ENCODE measurements at places on chromosomes 2 and 18. TPM values are rescaled to one million over a fixed set of nuclear protein-coding genes. Genes with fewer than 3 reads are reported as not detected.

DNA sequence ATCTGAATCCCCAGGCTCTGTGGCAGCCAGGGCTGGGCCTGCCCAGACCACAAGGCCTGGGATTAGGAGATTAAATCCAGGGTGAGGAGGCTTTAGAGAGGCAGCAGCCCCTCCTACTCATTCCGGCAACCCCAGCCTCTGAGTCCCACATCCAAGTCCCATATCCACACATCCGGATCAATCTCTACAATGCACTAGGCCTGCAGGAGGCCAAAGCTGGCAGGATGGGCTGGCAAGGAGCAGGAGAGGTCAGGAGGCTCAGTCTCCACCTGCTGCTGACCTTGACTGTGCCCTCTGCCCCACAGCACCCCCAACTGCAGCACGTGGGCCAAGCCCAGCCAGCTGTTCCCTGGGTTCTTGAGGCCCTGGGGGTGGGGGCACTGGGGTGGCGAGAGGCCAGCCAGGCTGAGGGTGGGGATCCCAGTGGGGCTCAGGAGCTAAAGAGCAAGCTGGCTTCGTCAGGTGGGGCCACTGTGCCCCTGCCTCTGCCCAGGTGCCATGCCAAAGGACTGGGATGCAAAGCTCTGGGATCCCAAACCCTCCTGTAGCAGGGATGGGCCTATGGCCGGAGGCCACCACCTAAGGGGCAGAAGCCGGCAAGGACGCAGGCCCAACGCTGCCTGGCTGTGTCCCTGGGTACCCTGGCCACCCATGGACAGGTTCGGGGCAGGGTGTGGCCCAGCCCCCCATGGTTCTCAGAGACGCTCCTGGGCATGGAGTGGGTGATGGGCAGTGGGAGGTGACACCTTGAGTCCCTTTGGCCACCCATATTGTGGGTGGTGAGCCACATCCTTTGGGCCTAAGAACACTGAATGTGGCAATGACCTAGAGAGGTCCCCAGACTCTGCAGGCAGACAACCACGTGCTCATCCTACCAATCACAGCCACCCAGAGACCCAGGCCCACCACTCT lies 3.2 kb downstream of the KIF1A start:
- no peak overlapping the region for H3K27ac ChIP-seq
- H3K4me3 ChIP-seq = no peak overlapping the region
- H3K27me3 ChIP-seq = no peaks in the 10 kb centered on the region
- H3K36me3 ChIP-seq = no peaks in the 10 kb centered on the region
- no peak for DNase-seq
- no peaks in the 10 kb centered on the region for H3K4me1 ChIP-seq

DNA sequence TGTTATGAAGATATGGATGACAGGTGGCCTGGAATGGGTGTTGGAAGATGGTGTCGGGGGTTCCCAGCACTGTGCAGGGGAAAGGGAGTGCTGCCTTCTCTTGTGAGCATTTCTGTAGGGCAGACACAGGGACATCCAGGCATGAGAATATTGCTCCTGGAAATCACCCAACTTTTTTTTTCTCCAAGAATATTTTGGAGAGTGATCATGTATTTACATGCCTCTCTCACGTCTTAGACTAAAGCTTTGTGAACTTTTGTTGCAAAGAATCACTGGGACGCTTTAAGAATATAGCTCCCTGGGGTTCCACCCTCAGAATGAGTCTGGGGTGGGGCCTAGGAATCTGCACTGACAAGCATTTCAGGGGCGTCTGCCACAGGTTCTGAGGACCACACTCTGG lies 68.7 kb downstream of the VWA3B start:
- H3K4me3 ChIP-seq = no peak overlapping the region
- H3K27ac ChIP-seq = no peak overlapping the region
- H3K36me3 ChIP-seq = no peaks in the 10 kb centered on the region

DNA sequence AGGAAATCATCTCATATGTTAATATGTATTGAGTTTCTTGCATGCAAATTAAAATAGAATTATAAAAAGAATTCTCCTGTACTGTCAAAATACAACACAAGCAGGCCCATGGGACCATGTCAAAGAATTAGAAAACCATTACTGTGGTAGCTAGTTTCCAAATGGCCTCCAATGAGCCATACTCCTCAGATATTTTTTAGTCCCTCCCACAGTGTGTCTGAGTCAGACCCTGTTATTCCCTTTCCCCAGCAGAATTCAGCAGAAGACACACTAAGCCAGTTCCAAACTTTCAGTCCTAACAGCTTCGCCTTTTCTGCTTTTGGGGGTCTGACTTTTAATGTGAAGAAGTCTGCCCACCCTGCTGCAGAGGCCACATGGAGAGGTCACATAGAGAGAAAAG lies 86.7 kb downstream of the FIGN start:
- no peak overlapping the region for H3K4me3 ChIP-seq
- no peaks in the 10 kb centered on the region for H3K4me1 ChIP-seq
- no peak for DNase-seq
- no peaks in the 10 kb centered on the region for H3K36me3 ChIP-seq
- no peaks in the 10 kb centered on the region for H3K27me3 ChIP-seq

DNA sequence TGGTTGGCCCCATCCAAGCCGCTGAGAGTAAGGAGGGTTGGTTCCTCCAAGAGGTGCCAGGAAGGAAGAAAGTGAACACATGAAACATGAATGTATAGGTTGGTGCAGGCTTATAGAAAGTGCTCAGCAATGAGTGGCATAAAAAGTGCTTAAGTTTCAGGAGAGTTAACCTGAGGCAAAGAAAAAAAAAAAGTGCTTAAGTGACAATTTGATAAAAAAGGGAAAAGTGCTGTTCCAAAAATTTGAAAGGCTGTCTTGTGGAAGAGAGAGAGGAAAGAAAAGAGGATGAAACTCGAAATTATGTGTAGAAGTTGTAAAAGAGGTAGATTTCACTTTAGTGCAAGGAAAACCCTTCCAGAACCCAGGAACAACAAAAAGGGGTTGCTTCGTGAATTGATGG lies 85.5 kb upstream of the MAP4K4 start:
- no peaks in the 10 kb centered on the region for H3K36me3 ChIP-seq
- no peak overlapping the region for H3K27ac ChIP-seq
- no peak for DNase-seq
- no peaks in the 10 kb centered on the region for H3K27me3 ChIP-seq

- no peak for DNase-seq
- no peaks in the 10 kb centered on the region for H3K36me3 ChIP-seq
- no peaks in the 10 kb centered on the region for H3K27me3 ChIP-seq
- no peak overlapping the region for H3K4me3 ChIP-seq
- no peak overlapping the region for H3K27ac ChIP-seq
- no peaks in the 10 kb centered on the region for H3K4me1 ChIP-seq
Measured at GRCh38 chr2:189293164-189293563, 113.6 kb upstream of the COL5A2 start.

DNA sequence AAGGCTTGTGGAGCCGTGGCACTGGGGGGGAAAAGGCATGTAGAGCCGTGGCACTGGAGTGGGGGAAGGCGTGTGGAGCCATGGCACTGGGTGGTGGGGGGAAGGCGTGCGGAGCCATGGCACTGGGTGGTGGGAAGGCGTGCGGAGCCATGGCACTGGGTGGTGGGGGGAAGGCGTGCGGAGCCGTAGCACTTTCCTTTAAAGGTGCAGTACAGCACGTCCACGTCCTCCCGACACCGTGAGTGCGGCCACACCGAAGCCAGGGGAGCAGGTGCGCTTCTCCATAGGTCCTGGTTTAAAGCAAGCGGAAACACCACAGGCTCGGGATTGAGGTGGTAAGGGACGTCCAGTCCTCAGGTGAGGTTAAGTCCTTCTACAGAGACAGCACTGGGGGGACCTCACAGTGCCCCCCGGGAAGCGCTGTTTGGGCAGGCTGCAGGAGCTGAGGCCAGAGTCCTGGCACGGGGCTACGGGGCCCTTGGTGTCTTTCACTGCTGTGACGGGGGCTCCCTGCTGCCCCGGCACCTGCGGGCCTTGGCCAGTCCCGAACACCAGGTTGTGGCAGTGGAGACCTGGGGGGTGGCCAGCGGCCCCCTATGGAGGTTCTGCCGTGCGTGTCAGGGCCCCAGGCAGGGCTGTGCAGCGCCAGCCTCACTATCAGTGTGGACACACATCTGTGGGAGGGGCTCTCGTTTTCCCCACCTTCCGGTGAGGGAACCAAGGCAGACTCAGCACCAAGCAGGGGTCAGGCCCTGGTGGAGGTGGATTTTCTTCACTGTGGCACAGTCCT lies 93.0 kb upstream of the CTDP1 start:
- H3K4me3 ChIP-seq = no peak overlapping the region
- no peaks in the 10 kb centered on the region for H3K4me1 ChIP-seq
- no peak for DNase-seq

Gene PUS10
- total RNA-seq = 5.6 TPM

Data from prostate gland (tissue), 2 donors.